ENCODE measurements at places on chromosomes 12 and 14.

- no peak for DNase-seq
These were observed 98.8 kb upstream of the PTPRR start for GRCh38 chr12:71019282-71019831.

- DNase-seq = no peak
These were observed 32.6 kb downstream of the PPP2R5E start for GRCh38 chr14:63510538-63510937.

DNA sequence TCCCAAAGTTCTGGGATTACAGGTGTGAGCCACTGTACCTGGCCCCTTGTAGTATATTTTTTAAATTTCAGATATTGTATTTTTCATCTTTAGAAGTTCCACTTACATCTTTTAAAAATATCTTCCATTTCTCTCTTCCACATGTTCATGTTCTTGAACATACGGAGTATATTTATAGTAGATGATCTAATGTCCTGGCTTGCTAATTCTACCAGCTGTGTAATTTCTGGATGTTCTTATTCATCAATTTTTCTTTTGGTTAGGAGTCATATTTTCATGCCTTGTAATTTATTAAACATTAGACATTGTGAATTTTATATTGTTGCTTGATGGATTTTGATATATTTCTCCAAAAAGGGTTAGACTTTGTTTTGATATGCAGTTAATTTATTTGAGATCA, 30.8 kb downstream of the NTN4 start:
- DNase-seq = no peak

DNA sequence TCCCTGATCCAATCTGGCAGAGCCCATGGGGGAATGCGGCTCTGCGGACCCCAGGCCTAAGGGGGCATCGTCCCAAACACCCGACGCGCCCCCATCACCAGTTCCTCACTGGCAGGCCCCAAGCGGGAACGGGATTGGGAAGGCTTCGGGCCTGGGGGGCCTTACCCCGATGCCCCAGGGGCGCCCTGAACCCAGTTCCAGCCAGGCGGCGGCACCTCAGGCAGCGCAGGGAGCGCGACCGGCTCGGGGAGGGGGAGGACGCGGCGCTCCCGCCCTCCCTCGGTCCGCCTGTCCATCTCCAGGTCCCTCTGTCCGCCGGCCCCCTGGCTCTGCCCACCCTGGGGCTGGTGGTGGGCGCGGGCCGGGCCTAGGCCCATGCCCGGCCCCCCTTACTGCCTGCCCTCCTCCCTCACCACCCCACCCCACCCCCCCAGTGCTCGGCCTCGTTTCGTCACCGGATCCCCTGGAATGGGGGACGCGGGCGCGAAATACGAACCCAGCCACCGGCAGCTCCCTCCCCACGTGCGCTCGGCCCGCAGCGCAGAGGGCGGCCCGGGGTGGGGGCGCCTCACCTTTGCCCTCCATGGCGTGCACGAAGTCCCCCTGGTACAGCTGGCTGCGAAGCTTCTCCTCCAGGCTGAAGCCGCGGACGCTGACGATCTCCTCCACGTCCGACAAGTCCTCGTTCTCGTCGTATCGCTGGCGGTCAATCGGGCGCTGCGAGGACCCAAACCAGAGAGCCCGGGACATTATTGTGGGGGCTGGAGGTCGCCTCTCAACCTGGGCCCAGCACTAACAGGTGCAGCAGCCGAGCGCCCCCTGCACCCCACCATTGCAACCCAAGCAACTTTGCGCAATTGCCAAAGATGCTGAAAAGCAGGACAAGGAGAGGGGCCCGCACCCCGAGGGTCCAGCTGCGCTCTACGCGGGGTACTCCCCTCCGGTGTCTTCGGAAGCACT, 2.3 kb downstream of the KDM2B start:
- DNase-seq = peak; percentile 23

DNA sequence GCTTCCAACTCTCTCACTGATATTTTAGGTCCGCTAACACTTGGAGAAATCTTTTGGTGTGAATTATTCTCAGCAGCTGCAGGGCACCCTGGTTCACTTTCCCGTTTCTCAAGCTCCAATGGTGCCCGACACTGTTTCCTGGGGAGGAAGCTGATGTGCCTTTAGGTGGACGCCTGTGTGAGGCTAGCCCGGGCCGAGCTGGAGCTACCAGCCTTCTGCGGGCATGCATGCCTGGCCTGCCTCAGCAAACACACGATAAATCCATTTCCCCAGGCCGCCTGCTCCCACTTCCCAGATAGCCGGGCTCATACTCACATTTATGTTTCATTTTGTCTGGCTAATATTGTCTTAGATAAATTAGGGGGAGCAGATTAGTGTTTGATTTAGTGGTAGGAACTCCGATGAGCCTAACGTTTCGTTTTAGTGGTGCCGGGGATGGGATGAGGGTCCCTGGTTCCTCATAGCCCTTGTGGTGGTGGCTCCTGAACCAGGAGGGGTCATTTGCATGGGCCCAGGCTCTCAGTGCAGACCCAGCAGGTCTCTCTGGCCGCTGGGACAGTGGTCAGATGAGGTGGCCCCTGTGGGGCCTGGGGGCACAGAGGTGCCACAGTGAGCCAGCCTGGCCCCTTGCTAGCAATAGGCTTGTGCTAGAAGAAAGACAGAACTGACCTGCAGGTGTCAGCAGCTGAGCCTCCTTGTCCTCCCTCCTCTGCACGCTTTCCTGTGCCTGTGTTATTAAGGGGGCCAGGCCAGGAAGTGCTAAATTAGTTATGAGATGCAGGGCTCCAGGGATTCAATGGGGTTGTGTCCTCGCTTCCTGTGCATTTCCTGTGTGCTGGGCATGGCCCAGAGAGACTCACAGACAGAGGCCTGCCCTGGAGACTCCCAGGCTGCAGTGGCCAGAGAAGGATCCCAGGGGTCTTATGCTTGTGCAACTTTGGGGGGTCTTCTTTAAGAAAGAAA, 88.3 kb downstream of the KIF26A start:
- DNase-seq = no peak

DNA sequence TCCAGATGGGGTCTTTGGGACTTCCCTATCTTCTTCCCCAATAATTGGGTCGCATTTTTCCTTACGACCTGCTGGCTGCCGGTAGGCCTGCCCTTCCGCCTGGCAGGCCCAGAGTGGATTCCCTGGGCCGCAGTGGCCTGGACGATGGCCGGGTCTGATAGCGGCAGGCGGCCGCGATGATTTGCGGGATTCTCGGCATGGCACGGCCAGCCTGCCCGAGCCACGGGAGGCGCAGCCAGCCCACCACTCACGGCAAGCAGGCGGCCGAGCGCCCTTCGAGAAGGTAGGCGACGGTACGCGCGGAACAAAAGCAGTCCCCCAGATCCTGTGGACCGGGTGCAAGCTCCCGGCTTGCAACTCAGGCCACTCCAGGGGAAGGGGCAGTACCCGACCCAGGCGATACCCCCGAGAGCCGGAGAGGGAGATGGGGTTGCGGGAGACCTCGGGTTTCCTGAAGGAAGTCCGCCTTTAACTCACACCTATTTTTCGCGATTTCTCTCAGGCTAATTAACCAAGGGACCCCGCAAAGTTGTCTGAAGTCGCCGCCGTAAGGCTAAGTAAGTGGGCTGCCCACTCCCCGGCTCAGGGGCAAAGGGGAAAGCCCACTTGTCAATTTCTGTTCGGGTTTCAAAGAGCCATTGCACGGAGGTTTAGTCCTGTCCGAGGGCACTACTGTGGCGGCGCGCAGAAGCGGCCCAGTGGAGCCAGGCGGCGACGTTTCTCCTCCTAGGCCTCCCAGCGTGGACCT, 1.4 kb upstream of the GSC start:
- no peak for DNase-seq

- no peak for DNase-seq
These were observed 111.3 kb upstream of the GARIN2 start for GRCh38 chr14:67077921-67078320.

GRCh38 chr12:64091186-64091585, 130.9 kb downstream of the KICS2 start:
- no peak for DNase-seq

DNA sequence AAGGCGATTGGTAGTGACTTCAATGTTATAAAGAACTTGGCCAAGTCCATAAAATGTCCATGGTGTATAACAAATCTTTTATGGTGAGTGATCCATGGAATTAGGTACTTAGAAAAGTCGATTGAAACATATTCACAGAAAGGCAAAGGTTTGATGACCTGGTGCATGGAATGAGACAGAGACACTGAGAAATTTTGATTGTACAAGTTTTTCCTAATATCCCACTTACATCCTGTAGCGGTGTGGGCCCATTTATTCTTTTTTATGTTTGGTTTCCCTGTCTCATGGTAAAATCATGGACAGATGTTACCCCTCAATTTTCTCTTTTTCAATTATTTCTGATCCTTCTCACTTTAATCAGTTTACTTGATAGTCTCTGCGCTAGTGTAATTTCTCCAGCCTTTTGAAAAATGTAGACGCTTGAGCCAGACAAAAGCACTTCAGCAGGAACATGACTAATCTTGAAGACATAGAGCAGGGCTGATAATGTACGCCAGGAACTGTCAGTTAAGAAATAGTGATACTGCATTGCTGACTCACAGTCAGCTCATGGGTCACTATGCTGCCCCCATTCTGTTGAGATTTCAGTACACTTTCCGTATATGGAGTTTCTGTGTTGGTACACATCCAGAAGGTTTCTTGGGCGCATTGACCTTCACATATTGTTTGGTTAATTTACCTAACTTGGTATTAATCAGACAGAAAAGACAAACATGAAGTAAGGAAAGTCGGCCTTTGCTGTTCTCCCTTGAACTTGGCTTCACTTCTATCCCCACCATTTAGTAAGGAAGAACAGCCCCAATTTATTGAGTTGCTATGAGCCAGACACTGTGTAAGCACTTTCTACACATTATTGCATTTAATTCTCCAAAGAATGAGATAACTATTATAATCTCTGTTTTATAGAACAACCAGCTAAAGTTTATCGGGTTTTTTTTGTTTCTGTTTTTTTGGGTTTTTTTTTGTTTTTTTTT, 841.7 kb downstream of the DIO2 start:
- DNase-seq = no peak

DNA sequence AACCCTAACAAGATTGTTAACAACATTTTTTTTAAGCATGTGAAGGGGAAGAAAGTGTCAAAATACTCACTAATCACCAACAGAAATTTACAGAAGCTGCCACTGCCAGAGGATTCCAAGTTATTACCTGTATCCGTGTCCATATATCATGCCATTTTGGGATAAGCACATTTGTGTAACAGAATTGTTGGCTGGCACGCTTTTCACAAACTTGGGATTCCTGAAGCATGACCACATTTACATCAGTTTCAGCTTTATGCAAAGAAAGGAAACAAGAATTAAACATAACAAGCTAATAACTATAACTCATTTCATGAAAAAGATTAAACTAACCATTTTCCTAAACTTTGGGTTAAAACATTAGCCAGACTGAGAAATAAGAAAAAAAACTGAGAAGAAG, 5.9 kb downstream of the NEMP1 start:
- DNase-seq = no peak

GRCh38 chr12:20469756-20470155, 101.4 kb downstream of the PDE3A start:
- DNase-seq = no peak

DNA sequence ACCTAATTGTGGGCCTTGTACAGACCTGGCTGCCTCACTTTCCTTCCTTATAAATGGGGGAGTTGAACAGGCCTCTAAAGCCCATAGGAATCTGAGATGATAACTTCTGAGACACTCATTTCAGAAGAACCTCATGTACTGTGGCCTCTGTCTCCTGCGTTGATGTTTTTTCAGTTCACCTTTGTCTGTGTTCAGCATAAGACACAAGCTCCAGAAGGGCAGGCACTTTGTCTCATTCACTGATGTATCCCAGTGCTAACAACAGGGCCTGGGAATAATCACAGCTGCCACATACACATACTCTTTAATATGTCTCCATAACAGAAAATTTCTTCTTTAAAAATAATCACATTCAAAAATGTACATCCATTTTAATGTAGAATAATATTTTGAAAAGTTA, 3.3 kb downstream of the FGD6 start:
- DNase-seq = no peak

- DNase-seq = no peak
These were observed 56.8 kb upstream of the FOXG1 start for GRCh38 chr14:28709571-28710305.

DNA sequence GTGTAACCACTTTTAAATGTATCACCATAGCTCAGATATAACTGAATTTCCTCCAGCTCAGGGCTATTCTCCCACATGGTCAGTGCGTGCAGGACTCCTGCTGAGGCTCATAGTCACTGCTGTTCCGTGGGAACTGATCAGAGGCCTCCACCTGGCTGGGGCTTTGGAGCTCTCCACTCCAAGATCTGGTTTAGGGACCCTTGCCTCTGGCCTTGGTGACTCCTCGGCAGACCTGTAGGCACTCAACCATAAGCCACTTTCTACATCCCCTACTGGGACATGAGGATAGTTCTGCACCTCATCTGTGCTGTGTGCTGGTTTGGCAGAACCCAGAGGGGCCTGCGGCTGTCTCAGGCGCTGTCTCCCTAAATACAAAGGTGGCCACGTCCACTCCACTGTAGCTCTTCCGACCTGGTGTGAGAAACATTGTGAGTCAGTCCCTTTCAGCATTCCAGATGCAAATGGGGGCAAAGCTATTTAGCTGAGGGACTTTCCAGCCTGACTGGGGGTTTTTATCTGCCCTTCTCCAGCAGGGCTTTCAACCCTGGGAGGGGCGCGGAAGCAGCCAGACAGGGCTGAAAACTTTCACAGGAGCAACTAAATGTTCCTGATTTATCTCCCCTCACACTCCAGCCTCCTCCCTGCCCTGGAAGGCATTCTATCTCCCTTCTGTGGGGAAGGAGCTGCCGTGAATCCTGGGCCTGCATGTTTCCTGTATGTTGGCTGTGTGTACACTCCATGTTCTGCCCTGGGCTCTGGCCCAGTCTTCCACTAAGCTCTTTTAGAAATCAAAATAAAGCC, 218.3 kb upstream of the DAAM1 start:
- DNase-seq = no peak

DNA sequence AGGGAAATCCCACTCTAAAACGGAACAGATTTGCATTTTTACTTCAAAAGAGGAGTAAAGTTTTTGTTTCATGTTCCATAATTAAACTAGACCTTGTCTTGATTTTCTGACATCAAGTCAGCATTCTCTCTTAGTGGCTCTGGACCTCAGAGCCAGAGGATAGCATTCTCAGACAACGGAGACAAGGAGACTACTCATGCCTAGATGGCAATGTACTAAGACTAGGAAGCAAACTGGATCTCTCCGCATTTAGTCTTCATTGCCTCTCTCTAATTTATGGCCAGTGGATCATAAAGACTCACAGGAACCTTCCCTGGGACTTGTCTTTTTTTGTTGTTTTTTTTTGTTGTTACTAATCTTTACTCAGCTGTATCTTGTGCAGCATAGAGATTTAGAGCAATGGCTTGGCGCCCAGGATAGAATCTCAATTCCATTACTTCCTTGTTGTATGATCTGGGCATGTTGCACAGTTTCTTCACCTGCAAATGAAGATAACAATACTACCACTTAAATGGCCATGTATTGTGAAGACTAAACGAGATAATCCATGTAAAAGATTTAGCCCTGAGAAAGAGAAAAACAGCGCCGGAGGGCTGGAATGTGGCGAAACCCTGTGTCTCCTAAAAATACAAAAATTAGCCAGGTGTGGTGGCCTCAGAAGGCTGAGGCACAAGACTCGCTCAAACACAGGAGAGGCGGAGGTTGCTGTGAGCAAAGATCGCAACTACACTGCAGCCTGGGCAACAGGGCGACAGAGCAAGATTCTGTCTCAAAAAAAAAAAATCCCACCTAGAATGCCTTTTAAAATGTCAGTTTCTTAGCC, 4.0 kb upstream of the GEMIN2 start:
- no peak for DNase-seq

- DNase-seq = no peak
These were observed 133.7 kb downstream of the AEBP2 start for GRCh38 chr12:19572920-19573558.
